IPS-NIHi11 (cell line): ENCODE measurements at places on chromosomes 5 and 9.
A peak's percentile ranks its signal among the peaks of the same experiment; 100 is the strongest.

GRCh38 chr5:33509036-33509435 lies 68.3 kb downstream of the TARS1 start:
- DNase-seq, result no peak

GRCh38 chr5:127335381-127335780 lies 44.8 kb downstream of the MEGF10 start:
- no peak for DNase-seq

DNA sequence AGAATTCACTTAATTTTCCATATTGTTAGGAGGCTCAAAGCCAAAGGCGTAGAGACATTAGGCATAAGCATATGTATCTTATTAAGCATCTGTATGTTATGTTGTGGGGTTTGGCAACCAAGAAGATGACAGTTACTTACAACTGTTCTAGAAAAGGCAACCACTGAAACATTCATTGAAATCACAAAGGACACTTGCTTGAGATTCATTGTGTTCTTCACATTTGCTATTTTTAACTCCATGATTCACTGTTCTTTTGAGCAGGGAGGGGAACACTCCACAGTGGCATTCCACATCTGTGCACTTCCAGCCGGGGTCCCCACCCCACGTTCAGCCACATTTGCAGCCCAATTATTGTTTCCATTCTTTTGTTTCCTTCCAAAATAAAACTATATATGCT lies 107.1 kb downstream of the PALM2AKAP2 start:
- no peak for DNase-seq

GRCh38 chr5:173004447-173004846 lies 20.9 kb downstream of the ATP6V0E1 start:
- DNase-seq, result no peak

GRCh38 chr9:80899208-80899607 lies 790.1 kb downstream of the TLE1 start:
- DNase-seq, result no peak

DNA sequence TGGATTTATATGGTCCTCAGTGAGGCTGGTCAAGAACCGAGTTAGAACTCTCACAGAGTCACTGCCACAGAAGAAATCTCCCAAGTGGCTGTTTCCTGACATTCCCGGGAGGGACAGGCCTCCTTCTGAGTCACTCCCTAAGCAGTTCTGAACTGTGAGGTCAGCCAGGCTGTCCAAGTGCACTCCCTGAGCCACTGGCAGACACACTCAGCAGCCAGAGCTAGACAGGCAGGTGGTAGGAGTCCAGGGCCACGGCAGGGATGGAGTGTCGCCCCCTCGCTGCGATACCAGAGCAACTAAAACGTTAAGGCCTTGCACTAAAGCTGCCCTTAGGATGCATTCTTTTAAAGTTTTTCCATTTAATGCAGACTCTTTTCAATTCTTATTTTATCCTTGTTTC lies 3.4 kb downstream of the IL4 start:
- DNase-seq, result peak; percentile 81

- peak; percentile 44 for DNase-seq
These were observed 31.8 kb upstream of the FRRS1L start for GRCh38 chr9:109198736-109199382.

GRCh38 chr9:124805186-124805585 lies 28.3 kb downstream of the OLFML2A start:
- DNase-seq, result no peak

GRCh38 chr9:69081261-69081660 lies 45.7 kb downstream of the FXN start:
- no peak for DNase-seq
